CD4-positive, alpha-beta T cell treated with Interleukin-2 at 100 ng/mL for 4 hours (primary cell): ENCODE measurements at places on chromosomes 12 and 14.

DNA sequence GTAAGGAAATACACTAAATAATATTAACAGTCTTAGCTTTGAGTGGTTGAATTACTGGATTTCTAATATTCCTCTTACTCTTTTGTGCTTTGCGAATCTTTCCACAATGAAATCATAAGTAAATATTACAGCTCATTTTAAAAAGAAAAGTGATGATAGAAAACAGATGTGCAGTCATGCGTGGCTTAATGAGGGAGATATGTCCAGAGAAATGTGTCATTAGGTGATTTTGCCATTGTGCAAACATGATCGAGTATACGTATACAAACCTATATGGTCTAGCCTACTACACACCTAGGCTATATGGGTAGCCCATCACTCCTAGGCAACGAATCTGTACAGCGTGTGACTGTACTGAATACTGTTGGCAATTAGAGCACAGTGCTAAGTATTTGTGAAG lies 59.3 kb downstream of the SLC15A5 start:
- DNase-seq = no peak

GRCh38 chr12:4433745-4434058 lies 11.9 kb downstream of the FGF6 start:
- DNase-seq = no peak

DNA sequence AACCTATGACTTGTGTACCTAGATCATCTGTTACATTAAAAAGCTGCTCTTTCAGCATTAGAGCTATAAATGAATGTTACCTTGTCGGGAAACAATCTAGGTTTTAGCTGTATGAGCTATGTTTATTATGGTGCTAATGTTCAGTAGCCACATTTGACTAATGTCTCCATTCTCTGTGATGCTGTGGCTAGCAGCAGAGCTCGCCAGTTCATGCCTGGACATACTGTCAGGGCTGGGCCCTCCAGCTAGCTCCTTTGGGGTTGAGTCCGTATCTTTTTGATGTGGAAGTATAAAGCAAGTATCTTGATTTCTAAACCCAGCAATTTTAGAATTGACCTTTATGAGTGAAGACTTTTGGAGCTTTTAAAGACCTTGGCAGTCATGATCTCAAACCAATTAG lies 36.1 kb downstream of the USP44 start:
- DNase-seq = no peak

DNA sequence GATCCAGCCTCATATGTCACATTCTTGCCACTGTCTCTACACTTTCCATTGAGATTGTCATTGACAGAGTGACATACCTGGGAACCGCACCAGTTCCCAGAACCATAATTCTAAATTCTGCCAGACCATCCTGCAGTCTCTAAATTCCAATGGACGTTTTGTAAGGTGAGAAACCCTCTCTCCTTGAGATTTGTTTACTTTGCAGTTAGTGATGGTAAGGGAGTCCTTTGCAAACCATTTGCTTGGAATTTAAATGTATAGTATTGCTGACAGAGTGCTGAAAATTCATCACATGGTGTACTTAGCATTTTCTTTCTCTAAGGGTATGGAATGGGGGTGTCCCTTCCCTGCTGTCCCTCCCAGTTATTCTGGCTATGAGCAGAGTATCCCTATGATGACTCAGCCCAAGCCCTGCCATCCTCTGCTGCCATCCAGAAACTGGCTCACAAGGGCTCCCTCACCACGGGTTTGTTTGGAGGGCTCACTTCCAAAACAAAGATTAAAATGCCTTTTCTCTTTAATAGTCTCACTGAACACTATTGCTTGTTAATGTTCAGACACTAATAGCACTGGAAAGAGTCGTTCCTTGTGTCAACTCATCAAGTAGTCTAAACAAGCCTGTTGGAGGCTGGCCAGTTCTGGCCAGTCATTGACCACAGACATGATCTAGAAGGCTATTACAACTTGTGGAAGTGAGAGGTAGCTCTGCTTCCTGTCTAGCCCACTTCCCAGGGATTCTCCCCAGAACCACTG lies 129.0 kb upstream of the HMGA2 start:
- no peak for DNase-seq

- DNase-seq = no peak
Measured at GRCh38 chr14:23123419-23123818, 4.4 kb upstream of the CEBPE start.

DNA sequence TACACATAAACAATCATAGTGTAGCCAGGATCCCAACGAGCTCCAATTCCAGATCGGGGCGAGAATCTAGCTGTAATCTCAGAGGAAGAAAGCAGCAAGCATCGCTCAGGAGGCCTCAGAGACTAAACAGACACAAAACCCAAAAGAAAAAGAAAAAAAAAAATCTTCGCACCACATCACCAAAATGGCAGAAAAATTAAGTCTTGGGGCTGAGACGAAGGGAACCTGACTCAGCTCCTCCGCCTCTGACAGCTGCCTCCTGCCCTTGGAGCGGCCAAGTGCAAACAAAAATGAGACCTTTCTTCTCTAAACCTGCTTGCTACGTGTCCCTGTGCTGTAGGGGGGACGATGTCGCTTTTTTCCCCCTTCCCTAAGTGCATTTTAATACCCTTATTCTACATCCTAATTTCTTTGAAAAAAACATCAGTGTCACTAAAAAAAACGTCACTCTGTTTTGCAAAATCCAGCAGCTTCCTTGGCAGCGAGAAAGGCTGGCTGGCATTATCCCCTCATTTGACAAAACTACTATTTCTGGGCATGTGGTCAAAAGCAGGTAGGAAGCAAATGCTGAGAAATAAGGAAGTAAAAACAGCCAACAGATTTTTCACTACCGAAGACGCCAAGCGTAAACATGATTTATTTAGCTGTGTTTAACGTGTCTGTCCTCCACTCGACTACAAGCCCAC lies 30.5 kb downstream of the BCL11B start:
- peak; percentile 72 for DNase-seq

DNA sequence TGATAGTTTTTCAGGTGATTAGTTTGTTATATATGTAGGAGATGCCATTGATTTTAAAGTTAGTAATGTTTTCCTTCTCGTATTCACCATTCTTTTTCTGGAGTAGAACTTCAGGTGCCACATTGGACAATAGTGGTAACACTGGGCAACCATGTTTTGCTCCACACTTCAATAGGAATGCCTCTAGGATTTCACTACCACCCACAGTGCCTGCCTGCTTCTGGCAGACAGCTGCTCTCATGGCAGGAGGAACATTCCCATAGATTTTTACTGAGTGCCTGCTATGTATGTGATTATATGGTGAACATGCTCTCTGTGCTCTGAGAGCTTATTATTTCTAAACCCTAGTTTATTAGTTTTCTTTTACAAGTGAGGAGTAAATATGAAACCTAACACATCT lies 53.7 kb downstream of the GCH1 start:
- DNase-seq = no peak

- DNase-seq = no peak
Measured at GRCh38 chr12:95970905-95971304, 25.2 kb downstream of the HAL start.

- no peak for DNase-seq
Measured at GRCh38 chr12:95538656-95539055, 12.6 kb downstream of the USP44 start.

DNA sequence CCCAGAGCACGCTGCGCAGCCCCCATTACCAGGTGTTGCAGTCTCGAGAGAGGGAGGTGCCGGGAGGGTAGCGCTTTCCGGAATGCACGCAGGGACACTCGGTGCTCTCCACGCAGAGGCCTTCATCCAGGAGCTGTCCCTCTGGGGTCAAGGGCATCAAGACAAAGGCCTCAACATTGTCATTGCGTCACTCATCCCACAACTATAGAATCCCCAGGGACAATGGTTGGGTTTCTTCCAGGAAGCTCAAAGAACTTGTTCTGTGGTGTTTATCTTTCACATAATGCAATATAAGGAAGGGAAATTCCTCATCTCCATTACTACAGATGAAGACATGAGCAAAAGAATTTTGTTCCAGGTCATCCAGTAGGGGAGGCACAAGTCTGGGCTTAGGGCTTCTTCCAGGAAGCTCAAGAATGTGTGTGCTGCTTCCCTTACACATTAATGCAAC lies 52.1 kb downstream of the VWF start:
- no peak for DNase-seq

DNA sequence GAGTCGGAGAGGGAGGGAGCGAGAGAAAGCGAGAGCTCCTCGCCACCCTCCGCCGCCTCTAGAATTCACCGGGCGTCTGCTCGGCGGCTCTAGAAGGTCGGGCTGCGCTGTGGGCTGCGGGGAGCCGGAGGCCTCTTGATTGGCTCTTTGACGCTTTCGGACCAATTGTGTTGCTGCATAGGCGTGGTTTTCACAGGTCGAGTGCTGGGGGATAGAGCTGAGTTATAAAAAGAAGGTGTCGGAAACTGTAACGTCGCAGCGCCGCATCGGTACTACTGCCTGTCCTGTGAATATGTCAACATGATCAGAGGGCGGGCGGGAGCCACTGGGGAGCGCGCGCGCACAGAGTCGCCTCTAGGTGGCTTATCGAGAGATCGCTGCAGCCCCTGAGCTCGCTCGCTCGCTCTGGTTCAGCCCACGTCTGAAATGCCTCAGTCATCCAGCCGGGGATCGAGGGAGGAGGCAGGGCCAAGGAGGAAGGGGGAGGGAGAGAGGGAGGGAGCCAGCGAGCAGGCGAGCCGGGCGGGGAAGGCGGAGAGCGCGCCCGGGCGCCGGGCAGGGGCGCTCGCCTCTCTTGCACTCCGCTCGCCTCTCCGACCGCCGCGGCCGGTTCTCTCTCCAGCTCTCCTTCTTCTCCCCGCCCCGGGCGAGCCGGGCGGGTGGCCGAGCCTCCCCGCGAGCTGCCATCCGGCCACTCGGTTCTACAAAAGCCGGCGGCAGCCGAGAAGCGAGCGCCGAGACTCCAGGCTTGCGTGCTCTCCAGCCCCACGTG lies at the start of gene TBX3:
Gene TBX3, minus strand, starts transcription at position 78 of the 772 bp plus-strand sequence. CDS start 975 bp downstream, outside the sequence.
- no peak for DNase-seq

DNA sequence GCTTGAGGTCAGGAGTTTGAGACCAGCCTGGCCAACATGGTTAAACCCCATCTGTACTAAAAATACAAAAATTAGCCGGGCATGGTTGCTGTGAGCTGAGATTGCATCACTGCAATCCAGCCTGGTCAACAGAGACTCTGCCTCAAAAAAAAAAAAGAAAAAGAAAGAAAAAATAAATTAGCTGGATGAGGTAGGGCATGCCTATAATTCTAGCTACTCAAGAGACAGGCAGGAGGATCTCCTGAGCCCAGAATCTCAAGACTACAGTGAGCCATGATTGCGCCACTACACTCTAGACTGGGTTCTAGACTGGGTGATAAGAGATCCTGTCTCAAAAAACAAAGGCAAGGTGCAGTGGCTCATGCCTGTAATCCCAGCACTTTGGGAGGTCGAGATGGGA lies 16.9 kb downstream of the PPP4R3A start:
- no peak for DNase-seq

DNA sequence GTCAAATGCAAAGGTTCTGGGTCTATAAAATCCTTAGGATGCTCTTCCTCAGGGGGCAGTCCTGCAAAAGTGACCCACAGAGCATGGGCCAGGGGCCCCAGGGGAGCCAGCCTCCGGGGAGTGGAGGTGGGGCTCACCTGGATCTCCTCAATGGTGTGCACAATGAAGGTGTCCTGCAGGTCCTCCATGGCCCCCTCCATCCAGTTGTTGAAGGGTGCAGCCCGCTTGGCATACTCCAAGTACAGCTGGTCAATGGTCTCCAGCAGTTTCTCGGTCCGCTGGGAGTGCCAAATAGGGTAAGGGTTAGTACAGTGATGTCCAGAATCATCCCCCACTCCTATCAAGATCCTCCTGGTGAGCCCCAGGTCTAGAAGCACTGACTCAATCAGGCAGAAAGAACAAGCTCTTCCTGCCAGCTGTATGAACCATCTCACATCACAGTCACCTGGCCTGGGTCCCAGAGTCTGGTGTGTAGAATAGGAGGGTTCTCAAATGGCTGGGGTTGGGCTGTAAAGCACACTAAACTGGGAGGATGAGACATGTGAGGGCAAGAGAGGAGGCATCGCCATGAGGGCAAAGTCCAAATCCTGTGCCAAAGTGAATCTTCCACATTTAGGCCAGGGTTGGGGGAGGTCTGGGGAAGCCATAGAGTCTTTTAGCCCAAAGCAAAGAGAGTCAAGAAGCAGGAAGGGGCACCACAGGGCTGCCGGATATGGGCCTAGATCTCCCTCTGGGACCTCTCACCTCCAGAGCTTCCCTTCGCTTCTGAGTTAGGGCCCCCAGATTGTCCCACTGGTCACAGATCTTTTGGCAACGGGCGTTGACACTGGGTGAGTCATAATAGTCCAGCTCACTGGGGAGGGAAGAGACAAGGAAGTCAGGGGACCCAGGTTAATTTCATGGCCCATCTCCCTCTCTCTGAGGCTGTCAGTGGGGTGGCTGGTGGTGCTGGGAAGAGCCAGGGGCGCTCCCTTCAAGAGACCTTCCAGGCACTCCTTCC lies 91.5 kb upstream of the ZFP36L1 start:
- no peak for DNase-seq

DNA sequence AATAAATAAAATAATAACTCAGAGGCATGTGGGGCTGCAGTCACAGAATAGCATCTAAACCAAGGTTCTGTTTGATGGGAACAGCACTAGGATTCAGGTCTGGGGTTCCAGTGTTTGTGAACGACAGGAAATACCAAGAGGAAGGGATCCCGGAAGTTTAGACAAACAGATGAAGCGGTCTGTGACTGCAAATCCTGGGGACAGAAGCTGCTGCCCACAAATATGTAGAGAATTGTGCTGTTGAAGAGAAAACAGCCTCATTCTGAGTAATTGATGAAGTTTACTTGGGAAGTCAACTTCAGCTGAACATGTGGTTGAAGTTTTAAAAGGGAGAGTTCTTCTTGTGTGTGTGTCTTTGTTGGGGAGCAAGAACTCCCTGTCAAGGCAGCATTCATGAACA lies 98.4 kb upstream of the TBX5 start:
- DNase-seq = no peak

GRCh38 chr14:58747181-58747580 lies 109.4 kb downstream of the DACT1 start:
- no peak for DNase-seq

DNA sequence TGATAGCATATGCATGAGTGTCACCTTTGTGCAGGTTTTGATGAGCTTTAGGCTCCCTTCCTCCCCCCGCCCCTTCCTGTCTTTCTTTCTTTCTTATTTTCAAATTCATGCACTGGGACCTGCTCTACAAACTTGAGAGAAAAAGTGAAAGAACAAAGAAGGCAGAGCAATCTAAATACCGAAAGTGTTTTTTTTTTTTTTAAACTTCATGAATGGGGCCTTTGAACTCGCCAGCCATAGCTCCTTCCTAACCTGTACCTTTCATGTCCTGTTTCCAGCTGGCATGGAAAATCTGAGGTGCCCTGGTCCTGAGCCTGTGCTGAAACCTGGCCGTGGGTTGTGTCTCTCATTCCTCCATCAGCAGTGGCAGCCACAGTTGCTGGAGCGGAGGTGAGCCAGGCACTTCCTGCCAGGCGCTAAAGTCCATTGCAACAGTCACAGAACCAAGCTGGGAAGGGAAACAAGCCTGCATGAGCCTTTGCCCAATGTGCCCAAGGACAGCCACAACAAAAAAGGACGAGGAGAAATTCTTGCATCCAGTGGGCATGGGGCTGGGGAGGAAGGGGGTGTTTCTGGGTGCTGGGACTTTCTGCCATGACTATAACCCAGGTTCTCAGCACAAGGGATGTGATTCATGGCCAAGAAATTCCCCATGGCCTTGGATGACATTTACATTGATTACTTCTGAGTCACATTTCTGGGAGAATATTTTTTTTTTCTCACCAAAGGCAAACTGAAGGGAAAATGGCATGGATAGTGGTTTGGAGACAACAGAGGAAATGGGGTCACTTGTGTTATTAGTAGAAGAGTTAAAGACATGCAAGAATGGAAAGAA lies 102.7 kb downstream of the TMEM30B start:
- no peak for DNase-seq

- DNase-seq = no peak
Measured at GRCh38 chr14:26947265-26947664, 349.4 kb upstream of the NOVA1 start.
